ENCODE measurements at places on chromosomes 1 and 21.

- no peak for DNase-seq
Observed at GRCh38 chr1:4585216-4585615, 69.2 kb upstream of the AJAP1 start.

- no peak for DNase-seq
Observed at GRCh38 chr21:40858517-40858916, 11.6 kb upstream of the DSCAM start.

DNA sequence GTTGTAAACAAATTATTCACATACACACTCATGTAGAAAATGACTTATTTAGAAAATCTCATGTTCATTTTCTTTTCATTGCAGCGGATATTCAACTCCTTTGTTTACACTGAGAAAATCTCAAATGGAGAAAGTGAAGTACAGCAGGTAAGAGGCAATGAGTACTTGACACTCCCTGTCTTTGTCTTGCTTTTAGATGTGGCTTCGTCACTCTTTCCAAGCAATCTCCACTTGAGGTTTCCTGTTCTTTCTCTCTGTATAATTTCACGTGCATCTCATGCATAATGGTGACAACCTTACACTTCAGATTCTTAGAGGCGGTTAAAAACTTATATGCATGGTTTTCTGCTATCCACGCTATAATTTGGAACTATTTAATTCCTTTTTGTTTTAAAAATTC, 80.6 kb downstream of the CACHD1 start:
- no peak for DNase-seq

DNA sequence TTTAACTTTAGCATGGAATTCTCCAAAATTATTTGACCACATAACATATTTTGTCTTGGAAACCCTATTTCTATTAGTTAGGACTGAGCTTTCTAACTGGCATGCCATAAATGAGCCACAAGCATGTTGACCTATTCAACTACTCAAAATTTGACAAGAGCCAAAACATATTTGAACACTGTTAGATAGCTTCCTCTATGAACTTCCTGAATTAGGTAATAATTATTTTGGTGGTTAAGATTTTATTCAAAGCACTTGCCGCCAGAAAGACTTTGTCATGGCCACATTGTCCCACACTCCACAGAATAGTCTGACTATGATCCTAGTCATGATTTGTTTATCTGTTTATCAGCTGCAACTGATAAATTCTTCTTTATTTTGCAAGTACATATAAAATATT, 23.1 kb upstream of the CTPS1 start:
- DNase-seq: no peak

- DNase-seq: no peak
Observed at GRCh38 chr1:230016159-230016558, 50.9 kb upstream of the GALNT2 start.

GRCh38 chr1:152968248-152968647, 2.2 kb upstream of the SPRR4 start:
- DNase-seq: no peak

- DNase-seq: no peak
Observed at GRCh38 chr1:18575620-18576019, 55.0 kb upstream of the PAX7 start.

DNA sequence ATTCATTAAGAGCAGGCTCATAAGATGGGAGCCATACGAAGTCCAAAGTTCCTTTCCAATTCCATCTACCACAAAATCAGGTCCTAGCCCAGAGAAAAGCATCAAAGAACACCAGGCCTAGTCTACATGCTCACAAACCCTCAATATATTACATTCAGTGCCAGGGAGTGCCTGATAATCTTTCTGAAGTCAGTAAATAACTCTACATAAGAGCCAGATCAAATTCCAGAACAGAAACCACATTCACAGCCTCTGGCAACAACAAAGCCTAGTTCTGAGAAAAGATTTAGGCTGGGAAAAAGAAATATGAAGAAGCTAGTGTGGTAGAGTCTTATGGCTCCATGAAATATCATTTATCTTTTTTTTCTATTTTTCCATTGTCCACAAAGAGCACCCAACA, 40.5 kb upstream of the RBBP5 start:
- DNase-seq: no peak

DNA sequence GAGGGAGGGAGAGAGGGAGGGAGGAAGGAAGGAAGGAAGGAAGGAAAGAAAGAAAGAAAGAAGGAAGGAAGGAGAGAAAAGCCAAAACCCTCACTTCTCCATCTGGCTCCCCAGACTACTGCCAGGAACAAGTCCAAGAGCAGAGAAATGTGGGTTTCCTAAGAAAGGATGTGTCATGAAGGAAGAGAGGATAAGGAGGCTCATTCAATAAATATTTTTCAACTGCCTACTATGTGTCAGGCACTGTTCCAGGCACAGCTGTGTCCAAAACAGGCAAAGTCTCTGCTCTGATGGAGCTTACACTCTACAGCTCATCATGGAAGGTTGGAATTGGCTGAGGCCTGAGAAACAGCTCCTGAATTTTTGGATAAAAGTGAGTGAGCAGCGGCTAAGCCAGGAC, 42.6 kb upstream of the ATP2B4 start:
- no peak for DNase-seq
